Activated CD8-positive, alpha-beta memory T cell treated with anti-CD3 and anti-CD28 coated beads for 36 hours (primary cell): ENCODE measurements at places on chromosomes 2 and 18. TPM values are rescaled to one million over a fixed set of nuclear protein-coding genes. Genes with fewer than 3 reads are reported as not detected.

REG3A gene
- not detected for total RNA-seq

SIX2 gene
- total RNA-seq: not detected

RBKS gene
- total RNA-seq: 7.9 TPM

TRIM43 gene
- not detected for total RNA-seq

LOXHD1 gene
- not detected for total RNA-seq

ABCB11 gene
- not detected for total RNA-seq

ZNF521 gene
- not detected for total RNA-seq

TM4SF20 gene
- total RNA-seq: not detected

SESTD1 gene
- 2.6 TPM for total RNA-seq

SGPP2 gene
- total RNA-seq: 5.6 TPM

PROKR1 gene
- 0.08 TPM for total RNA-seq

CYS1 gene
- 0.15 TPM for total RNA-seq

GPR75 gene
- 2.0 TPM for total RNA-seq

LYPD1 gene
- total RNA-seq: not detected

IL37 gene
- total RNA-seq: not detected

LBH gene
- total RNA-seq: 123 TPM

TMEM163 gene
- total RNA-seq: 0.10 TPM

FAM124B gene
- not detected for total RNA-seq

REG1B gene
- not detected for total RNA-seq

STARD6 gene
- total RNA-seq: 0.23 TPM

PSMA8 gene
- total RNA-seq: 1.7 TPM

ACTR1B gene
- total RNA-seq: 87.9 TPM

CNTNAP5 gene
- not detected for total RNA-seq

FER1L5 gene
- not detected for total RNA-seq

G6PC2 gene
- total RNA-seq: not detected

SF3B6 gene
- total RNA-seq: 151 TPM

ORMDL1 gene
- total RNA-seq: 76.8 TPM

TANC1 gene
- 0.25 TPM for total RNA-seq

SOCS6 gene
- total RNA-seq: 1.2 TPM

C18orf54 gene
- 10.9 TPM for total RNA-seq

CDK5R2 gene
- total RNA-seq: not detected

GRB14 gene
- total RNA-seq: not detected

GCG gene
- not detected for total RNA-seq

MC2R gene
- not detected for total RNA-seq

C2orf66 gene
- not detected for total RNA-seq

NYAP2 gene
- not detected for total RNA-seq

ZSWIM2 gene
- not detected for total RNA-seq
